ENCODE measurements at places on chromosomes 5 and 9.

DNA sequence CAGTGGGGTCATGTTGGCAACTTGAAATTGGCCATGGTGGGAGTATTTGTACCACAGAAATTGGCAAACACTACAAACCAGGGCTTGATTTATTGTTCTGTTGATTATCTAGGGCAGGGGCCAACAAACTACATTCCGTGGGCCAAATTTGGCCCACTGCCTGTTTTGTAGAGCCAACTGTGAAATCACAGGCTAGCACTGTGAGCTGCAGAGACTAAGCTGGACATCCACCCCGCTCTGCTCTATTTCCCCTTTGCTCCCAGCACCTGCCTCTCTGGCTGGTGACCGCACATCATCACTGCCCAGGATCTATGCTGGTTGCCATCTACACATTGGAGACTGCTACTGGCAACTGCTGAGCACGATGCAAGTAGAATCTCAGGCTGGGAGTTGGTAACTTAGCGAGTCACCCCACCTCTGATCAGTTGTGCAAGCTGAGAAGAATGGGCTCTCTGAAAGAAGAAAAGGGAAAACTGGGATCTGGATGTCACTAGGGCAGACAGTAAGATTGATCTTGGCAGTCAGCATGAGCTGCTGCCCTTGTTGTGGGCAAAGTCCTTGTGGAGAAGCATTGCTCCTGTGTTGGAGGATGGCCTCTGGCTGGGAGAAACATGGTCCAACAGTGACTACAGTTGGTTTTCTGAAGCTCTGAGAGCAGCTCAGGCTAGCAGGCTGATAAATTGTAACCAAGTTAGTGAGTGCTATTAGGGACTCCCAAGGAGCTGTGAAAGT lies 144.7 kb upstream of the RAD23B start:
- no peak for DNase-seq

DNA sequence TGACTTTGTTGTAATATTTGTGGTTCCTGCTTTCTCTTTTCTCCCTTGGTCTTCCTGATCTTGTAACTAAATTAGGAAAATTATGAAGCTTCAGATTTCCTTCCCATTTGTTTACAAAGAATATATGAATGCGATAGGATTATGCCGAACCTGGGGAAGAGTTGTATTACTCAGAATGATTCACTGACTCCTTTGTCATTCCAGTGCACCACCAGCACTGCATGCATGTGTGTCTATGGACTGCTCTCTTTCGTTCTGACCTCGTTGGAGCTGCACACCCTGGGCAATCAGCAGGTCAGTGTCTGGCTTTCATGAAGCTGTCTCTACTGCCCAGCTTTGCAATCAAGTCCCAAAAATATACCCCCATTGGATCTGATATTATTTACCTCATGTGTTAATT lies 25.5 kb downstream of the NUP188 start:
- DNase-seq: no peak

DNA sequence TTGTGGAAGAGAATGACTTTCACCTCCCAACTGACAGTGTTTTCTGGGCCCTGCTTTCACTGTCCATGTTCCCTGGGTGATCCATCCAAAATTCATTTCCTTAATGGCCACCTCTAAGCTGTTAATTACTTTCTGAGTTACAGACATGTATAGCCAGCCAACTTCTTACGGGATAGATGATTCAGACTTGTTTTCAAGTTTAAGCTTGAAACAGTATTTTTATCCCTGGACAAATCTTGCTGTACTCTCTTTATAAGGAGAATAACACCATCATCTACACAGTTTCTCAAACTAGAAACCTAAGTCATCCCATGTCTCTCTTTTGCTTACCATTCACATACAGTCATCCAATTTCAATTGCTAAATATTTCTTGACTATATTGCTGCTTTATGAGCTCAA lies 6.9 kb downstream of the FAM174A start:
- no peak for DNase-seq

- DNase-seq: no peak
Observed at GRCh38 chr5:66708368-66708767, 112.2 kb downstream of the MAST4 start.

DNA sequence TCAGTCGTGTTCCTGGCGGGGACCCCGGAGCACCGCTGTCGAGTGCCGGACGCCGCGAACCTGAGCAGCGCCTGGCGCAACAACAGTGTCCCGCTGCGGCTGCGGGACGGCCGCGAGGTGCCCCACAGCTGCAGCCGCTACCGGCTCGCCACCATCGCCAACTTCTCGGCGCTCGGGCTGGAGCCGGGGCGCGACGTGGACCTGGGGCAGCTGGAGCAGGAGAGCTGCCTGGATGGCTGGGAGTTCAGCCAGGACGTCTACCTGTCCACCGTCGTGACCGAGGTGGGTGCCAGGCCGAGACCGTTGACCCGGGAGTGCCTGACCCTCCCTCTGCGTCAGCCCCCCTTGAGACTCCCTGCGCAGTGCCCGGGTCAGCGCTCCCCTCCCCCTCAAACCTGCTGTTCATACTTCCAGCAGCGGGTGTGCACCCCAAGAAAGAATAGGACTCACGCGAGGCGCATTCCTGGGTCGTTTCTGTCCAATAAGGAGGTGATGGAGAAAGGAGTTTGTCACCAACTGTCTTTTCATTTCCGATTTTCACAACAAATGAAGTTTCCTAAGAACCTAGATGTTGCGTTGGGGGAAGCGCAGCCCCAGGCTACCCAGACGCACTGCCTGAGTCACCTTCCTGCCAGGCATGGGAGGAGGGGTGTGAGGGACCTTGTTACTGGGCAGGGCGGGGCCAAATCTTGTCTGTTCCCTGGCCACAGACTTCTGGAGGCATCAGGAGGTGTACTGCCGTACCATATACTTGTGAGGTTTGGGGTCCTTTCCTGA lies 722 bp downstream of the SLC22A4 start:
- peak; percentile 60 for DNase-seq

- DNase-seq: no peak
Observed at GRCh38 chr9:105900123-105900522, 205.8 kb downstream of the TMEM38B start.

GRCh38 chr9:138075496-138075895 lies 197.9 kb downstream of the CACNA1B start:
- no peak for DNase-seq

GRCh38 chr9:124869986-124870560 lies 8.1 kb downstream of the ARPC5L start:
- DNase-seq: peak; percentile 60

DNA sequence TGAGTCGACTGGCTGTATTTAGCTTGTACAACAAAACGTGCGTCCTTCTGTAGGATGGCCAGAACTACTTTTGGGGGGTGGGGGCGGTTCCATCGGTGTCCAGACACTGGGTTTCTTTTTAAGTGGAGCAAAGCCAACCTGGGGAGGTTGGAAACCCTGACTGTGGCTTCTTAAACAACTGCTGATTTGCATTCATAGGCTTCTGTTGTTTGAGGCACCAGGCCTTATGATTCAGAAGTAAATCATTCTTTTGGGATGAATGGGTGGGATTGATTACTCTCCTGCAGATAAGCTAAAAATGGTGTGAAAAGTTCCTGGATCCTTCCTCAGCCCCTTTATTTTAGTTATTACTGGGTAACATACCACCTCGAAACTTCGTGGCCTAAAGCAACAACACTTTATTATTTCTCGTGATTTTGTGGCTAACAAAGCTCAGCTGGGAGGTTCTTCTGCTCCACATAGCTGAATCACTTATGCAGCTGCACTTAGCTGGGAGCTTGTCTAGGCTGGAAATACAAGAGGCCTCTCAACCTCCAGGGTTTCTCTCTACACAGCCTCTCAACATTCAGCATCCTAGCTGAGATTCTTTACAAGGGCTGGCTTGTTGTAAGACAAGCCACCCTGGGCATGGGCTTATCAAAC lies 12.2 kb upstream of the SMIM32 start:
- no peak for DNase-seq

- peak; percentile 83 for DNase-seq
Observed at GRCh38 chr5:123511648-123512605, at the start of gene CSNK1G3. CSNK1G3 (plus strand) TSS chr5:123512177; CDS start chr5:123545664, 33,487 bp downstream.

DNA sequence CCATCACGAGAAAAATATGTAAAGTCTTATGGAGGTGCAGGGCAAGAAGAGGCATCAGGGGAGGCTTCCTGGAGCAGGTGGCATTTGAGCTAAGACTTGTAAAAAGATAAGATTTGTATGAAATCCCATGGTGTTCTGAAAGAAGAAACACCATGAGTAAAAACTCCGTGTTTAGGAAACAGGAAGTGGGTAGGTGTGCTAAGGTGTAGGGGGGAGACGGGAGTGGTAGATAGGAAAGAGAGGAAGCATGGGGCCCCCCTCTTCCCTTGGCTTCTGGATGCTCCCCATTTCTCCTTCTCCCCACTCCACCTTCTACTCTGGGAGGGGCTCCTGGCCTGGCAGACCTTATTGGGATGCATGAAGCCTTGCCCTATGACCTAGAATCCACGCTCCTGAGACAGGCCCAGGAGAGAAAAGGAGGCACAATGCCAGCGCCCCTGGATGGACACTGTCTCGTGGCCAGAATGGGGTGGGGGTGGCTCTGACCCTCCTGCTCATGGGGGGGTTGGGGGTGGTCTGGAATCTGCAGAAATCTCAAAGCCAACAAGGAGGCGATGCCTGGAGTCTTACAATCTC lies 103.6 kb downstream of the GTF3C4 start:
- no peak for DNase-seq

GRCh38 chr5:124870070-124870469 lies 123.6 kb upstream of the ZNF608 start:
- no peak for DNase-seq

DNA sequence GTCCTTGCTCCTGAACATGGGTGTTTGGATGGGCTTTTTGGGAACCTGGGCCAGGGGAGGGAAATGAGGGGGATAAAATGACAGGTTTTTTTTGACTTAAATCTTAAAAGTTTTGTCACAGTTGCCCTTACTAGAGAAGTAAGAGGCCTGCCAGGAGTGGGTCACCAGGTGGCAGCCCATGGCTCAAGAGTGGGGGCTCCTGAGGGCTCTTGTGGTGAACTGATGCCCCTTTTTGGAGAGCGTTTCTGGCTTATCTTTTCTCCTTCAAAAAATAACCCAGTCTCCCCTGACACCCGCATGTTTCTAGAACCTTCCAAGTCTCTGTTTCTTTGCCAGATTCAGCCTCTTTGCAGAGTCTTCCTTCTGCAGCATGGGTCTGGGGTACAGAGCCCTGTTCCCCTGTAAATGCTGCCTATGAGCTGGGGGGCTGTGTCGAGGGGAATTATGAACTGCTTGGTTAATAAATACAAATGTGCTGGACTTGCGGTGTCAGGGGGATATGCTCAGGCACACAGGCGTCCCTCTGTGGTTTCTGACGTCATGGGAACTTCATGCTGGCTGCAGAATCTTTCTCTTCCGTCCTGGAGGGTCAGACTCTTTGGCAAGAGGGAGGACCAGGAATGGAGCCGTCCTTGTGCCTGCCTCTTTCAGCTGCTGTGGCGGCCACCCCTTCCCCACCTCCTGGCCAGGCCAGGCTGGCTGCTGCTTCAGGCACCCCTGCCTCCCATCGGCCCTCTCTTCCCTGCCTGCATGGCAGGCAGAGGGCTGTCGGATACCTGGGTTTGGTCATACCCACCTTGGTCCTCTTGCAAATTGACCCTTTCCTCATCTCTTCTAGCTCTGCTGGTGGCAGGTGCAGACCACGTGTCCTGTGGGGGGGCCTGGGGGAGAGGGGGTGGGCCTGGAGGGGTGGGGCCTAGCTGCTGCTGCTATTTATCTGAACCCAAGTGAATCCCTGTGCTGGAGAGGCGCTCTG lies 30.1 kb downstream of the PTPA start:
- no peak for DNase-seq

- no peak for DNase-seq
Observed at GRCh38 chr9:95434116-95435073, 82.4 kb downstream of the PTCH1 start.

DNA sequence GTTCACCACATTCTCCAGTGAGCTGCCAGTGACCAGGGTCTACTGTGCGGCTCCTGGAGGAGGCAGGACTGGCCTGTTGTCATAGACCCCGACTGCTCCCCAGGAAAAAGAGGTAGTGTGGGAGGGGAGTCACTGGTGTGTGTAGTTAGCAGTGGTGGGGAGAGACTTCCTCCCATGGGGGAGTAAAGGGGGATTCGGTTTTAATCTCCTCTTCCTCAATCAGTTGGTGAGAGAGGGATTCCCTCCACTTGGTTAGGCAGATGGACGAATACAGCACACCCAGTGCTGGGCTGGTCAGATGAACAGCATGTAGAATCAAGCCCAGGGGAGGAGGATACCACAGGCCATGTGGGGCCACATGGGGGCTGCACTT lies 207.6 kb upstream of the S1PR3 start:
- DNase-seq: no peak

- no peak for DNase-seq
Observed at GRCh38 chr5:110562191-110562590, 164.3 kb downstream of the TMEM232 start.

DNA sequence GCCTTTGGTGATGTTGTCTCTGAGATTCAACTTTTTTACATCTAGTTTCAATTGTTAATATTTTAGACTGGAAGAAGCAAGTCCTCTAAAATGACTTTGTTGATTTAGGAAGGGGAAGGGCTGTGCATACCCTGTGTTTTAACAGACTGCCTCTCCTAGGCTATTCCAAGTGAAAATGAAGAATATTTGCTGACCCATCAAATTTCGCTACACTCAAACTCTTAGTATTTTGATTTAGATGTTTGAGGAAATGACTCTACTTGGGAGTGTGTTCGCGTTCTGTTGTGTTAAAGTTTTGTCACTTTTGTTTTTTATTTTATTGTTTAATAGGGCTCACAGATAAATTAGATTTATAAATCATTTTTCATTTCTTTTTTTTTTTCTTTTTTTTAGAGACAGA lies 3.6 kb downstream of the MARVELD2 start:
- DNase-seq: no peak

DNA sequence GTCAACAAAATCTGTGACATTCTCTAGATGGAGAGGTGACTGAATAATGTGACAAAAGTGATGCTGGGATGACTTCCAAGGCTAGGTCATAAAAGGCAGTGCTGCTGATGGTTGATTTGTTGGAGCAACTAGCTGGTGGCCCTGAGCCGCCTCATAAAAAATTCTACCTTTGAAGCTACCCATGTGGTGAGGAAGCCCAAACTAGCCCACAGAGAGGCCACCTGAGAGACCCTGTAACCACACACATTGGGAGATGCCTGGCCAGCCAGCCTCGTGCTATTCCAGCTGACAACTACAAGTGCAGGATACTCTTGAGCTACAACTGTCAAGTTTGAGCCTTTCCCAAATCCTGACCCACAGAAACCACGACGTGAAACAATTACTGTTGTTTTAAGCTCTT lies 22.7 kb downstream of the CLTA start:
- DNase-seq: no peak

- DNase-seq: no peak
Observed at GRCh38 chr9:126707083-126707482, 93.4 kb downstream of the LMX1B start.

DNA sequence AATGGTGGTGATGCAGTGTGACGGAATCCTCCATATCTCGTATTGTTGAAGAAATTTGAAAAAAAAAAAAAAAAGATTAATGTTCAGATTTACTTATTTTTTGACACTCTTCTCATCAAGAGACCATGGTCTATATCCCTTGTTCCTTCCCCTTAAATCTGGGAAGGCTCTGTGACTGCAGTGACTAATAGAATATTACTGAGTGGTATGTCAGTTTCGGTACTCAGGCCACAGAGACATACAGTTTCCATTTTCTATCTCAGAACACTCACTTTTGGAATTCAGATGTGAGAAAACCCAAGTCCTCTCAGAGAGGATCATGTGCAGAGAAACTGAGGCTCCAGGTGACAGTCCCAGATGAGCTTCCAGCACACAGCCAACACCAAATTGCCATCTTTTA lies 1193.5 kb downstream of the DTWD2 start:
- DNase-seq: no peak
